ENCODE measurements at places on chromosomes 7 and 10.

DNA sequence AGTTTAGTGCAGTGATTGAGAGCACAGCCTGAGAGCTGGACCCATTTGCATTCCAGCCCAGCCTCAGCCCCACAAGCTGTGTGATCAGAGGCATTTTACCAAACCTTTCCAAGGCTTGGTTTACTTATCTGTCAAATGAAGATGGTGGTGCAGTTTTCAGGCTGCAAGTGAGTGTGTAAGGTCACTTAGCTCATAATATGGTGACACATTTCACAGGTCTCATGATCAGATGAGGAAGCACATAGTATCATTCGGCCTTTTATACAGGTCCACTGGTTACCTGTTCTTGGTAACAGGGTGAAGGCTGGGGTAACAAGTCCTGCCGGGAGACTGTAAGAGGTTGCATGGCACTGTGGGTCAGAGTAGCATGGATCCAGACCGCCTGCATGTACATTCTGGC lies 371.7 kb downstream of the LRMDA start:
- no peak for DNase-seq

DNA sequence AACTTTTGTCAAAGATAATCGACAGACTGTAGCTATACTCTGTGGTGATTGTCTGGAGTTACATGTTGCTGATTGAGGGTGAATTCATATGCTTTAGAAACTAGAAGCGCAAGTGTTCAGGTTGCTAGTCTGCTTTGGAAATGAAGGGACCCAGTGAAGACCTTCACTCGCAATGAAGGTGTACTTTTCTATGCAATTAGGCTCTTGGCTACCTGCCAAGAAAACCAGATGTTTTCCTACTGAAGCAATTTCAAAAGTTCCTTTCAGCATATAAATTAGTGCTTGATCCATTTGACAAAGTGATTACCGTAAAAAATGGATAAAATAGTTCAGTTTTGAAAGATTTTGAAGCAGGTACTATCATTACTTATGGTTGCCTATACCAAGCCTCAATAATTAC lies 10.0 kb upstream of the STK31 start:
- DNase-seq = no peak

- peak; percentile 82 for DNase-seq
These were observed at the start of gene PARD3 for GRCh38 chr10:34815185-34816084. Gene PARD3 (minus strand): TSS chr10:34815296. CDS start chr10:34814995, 301 bp downstream.

GRCh38 chr10:107619139-107619538 lies 454.6 kb upstream of the SORCS1 start:
- no peak for DNase-seq

DNA sequence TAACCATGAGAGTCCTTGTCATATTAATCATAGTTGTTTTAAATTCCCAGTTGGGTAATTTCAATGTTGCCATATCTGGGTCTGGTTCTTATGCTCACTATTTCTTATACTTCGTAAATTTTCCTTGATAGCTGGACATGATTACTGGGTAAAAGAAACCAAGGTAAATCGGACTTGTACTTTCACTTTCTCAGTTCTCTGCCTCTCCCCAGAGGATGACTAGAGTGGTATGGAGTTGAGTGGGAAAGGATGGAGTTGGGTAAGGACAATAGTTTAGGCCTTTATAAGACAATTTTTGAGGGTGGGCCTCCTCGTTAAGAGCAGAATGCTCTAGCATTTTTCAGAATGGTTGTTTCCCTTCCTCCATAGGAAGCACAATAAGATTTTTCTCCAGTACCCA lies 106.1 kb downstream of the CRPPA start:
- DNase-seq = no peak

DNA sequence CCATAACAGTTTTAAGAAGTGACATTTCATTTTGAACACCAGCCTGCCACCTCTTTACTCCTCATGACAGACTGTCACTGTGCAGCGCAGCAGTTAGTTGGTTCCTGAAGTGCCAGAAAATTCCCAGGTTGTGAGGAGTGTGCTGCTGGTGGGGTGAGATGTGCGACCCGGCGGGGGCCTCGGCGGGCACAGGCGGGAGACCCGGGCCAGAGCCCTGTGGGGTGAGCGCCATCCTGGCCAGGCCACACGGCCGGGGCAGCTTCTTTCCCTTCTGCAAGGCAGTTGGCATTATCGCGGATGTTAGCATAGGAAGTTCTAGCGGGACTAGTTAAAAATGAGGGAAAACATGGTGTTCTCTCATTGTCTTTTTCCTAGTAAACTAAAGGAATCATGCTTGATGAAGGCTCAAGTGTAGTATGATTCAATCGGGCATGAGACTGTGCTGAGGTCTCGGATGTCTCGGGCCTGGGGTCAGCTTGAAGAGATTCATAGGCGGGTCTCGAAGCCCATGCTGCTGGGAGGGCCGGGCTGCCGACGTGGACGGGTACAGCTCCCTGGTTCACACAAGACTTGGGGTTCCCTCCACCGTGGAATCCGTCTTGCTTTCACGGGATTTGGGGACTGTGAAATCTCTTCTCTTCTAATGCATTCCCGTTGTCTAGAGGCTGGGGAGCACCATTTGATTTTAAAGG lies 56.1 kb downstream of the MGMT start:
- DNase-seq = peak; percentile 19

GRCh38 chr7:86949052-86949778 lies 110.2 kb downstream of the ELAPOR2 start:
- DNase-seq = peak; percentile 38
